ENCODE measurements at places on chromosomes 12 and 14.

GRCh38 chr14:36518586-36519430 is 1.2 kb downstream of the NKX2-1 start:
- no peak for DNase-seq

DNA sequence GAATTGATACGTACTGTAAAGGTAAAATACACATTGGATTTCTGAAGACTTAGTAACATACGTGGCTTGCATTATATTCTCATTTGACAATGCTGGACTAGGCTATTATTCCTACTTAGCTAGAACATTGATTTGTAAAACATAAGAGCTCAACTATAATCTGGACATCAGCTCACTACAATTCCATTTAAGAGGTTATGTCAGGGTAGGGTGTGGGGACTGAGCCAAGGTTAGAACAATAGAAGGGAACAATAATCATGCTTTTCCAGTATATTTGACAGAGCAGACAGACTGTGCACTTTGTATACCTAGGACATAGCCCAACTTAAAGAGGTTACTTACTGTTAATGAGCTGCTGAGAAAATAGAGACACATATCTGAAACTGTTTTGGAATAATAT is 10.8 kb downstream of the ZCRB1 start:
- no peak for DNase-seq

DNA sequence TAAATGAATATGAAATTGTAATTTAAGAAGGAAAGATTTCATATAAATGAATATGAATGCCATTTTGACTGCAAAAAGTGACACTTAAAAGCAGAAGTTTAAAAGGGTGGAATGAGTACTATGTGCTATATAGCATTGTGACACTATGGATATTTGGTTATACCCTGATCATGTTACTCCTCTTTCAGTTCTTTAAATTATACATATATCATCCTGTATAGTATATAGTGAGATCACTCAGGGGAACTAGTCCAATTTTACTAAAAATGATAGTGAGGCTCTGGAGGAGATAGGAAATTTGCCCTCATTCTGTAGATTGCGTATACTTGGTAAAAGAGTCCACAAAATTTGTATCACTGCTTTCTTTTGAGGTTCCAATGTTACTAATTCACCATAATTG is 155.7 kb upstream of the BTG1 start:
- DNase-seq, result no peak

DNA sequence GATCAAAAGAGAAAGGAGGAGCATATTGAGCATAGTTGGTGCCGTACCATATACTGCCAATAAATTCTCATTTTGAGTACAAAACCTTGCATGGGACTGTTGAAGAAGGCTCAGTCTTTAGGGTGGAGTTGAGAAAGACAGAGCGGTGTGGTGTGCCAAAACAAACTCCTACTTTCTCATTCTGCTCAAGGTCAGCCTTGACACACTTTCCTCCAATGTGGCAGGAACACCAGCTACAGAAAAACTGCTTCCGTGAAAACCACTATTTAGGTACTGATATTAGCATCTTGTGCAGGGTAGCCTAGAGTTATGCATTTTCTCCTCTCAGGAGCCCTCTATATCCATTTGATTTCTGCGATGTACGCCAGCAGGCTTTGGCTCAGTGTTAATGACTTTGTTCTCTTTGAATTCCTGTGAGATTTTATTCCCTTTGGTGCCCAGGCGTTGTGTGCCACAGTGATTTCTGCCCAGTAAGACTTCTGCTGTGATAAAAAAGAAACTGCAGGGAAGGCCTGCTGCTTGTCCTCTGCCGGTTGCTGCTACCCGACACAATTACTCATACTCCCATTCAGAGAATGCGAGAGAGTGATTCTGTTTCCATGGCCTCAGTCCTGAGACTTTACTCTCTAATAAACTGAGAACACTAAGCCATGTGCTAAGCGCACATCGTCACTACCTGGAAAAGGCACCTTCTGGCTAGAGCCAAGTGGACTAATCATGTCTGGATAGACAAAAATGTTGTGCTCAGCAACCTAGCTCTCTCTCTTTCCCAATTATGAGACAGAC is 88.3 kb upstream of the MDM1 start:
- DNase-seq, result no peak

- no peak for DNase-seq
Observed at GRCh38 chr12:21566223-21566906, 38.3 kb downstream of the GYS2 start.

DNA sequence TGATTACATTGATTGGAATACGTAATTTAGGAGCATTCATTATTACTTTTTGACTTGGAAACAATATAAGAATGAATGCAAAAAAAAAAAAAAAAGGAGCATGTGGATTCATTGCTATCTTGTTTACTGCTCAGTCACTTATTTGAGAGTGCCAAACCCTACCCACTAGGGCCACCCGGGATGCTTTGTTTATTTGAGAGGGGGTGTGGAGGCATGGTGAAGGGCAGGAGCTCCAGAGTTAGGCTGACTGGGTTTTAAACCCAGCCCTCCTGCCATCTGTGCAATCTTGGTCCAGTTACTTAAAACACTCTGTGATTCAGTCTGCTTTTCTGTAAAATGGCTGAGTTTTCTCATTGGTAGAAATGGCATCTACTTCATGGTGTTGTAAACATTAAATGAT is 195.2 kb downstream of the RAD51B start:
- no peak for DNase-seq

GRCh38 chr12:131370791-131371347 is 340.0 kb upstream of the SFSWAP start:
- DNase-seq, result no peak

DNA sequence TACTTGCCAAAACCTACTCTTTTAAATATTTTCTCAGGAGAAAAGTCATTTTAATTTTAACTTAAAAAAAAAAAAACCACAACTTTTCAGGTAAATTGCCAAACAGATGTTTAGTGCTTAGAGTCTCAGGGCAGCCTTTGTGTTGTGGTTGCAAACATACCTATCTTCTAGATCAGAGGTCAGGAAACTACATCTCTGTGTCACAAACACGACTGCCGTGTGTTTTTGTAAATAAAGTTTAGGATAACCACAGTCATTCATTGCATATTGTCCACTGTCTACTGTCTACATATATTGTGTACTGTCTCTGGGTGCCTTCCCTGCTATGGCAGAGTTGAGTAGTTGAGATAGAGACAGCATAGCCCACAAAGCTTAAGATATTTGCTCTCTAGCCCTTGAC is 48.9 kb downstream of the DYRK2 start:
- DNase-seq, result no peak

DNA sequence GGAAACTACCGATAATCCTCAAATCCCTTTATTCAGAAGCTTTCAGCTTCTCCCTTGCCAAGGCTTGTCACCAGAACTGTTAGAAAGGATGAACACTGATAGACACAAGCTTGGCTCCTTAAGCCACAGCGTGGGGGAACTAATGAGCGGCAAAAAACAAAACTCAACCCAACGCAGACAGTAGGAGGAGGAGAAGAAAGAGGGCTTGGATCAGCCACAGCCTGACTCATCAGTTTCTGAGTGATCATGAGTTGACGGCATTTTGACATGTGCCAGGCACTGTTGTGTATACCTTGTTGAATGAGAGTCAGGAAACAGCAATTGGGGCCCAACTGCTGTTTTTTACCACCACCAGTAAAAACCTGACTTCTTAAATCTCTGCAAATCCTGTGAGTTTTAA is 23.7 kb downstream of the PLXNC1 start:
- DNase-seq, result no peak

DNA sequence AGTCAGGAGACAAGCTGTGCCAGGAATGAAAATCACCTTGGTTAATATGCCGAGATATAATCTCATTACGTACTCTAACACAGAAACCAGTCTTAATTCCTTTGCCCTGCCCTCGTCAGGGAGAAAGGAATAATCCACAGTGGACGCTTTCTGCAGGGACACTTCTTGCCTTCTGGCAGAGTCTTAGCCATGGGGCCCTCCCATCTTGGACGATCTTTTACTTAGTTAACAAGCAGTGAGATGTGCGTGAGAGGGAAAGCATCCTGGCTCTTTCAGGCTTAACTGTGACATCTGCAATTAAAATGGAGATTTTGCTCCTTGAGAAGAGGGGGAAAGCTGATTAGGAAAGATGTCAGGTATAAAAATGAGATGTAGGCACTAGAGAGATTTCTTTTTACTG is 246.4 kb downstream of the TMEM132C start:
- no peak for DNase-seq

DNA sequence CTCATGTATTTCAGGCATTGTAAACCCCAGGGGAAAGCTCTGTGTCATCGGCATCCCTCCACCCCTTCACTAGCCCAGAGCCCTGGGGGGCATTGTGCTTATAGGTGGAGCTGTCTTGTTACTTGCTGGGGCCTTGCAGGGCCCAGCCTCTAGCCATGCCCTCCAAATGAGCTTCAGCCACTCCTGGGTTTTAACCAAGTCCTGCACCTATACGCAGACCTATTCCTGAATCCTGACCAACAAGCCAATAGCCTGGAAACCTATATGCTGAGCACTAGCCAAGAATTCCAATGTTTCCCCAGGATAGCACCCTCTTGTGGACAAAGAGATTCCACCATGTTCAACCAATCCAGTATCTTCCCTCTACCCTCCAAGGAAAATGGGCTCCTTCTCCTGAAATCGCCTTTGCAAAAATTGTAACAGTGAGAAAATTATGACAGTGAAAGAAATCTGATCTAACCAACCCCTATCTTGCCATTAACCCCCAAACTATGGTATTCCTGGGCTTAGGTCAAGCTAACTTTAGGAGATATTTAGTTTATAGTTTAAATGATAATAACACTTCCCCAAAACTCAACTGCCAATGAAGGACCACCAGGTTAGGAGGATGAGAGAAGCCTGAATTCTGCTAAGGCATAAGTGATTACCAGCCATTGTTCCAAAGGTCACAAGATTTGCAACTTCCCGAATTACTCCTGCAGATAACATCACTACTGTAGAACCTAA is 55.5 kb downstream of the TTC7B start:
- DNase-seq, result no peak

- DNase-seq, result no peak
Observed at GRCh38 chr12:70671698-70672097, 34.5 kb upstream of the PTPRB start.

- no peak for DNase-seq
Observed at GRCh38 chr12:109627633-109628032, 54.0 kb downstream of the MVK start.

DNA sequence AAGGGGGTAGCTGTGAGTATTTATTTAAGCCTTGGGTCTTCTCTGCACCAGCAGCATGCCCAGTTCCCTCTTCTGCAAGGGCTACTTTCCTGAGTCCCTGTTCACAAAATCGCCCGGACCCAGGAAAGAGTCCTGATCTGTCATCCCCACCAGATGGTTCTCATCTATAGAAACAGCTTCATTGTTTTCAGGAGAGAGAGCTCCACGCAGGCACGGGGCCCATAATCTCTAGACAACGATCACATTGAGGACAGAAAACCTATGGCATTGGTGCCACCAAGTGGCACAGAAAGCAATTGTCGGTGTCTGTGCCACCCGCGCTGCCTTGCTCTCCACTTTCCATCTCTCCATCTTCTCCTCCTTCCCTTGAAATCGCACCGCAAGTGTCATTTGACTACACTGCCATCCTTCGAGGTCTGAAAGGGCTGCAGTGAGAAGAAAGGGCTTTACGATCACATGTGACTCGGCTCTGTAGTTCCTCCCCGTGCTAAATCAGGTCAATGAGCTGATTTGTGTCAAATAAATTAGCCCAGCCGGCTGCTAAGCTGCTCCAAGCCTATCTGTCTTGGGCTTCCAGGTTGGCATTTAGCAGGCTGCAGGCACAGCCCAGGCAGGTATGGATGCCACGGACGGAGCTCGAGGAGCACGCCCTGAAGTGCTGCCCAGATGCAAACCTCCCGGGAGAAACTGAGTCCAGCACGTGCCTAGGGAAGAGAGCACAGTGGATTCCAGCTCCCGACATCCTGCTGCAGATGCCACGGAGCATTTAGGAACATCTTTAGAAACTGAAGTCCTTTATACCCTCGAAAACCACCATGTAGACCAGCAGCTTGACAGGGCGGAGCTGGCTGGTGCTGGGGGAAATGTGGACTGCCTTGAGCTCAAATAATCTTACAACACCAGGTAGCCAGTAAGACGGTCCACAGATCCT is 28.8 kb downstream of the SPRING1 start:
- peak; percentile 36 for DNase-seq

GRCh38 chr14:55926007-55926406 is 192.2 kb upstream of the PELI2 start:
- no peak for DNase-seq

DNA sequence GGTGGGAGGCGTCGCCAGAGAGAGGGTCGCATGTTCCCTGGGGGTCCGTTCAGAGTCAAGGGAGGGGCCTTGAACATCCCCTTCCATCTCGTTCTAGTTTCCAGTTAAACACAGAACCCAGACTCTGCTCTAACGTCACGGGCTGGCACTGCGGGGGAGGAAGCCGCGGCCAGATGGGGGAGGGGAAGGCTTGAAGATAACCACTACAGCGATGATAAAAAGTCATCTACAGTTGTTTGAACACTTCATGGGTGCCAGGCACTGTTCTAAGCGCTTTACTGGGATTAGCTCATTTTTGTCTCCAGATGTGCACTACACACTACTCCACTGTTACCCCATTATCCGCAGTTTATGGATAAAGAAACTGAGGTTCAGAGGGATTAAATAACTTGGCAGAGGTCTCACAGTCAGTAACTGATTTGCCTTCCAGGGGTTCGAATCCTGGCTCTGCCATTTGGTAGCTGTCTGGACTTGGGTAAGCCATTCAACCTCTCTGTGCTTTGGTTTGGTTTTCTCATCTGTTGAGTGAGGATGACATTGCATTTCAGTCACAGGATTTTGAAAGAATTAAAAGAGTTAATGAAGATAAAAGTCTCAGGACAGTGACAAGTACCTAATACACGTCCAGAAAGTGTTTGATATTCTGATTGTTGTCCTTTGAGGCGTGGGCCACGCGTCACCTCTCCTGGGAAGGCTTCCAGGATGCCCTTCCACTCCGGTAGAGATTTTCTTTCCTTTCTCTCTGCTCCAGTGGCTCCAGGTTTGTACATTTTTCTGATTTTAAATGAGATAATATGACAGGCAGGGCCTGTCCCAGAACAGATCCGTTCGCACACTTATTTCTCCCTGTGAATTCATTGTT is 798 bp upstream of the RASAL1 start:
- DNase-seq, result peak; percentile 51

GRCh38 chr12:90090929-90091651 is 382.5 kb upstream of the ATP2B1 start:
- no peak for DNase-seq

- no peak for DNase-seq
Observed at GRCh38 chr12:56021889-56022497, 1.1 kb downstream of the IKZF4 start.

- DNase-seq, result no peak
Observed at GRCh38 chr12:91538418-91538817, 355.8 kb upstream of the DCN start.

- DNase-seq, result no peak
Observed at GRCh38 chr14:102620413-102620812, 28.0 kb downstream of the RCOR1 start.

DNA sequence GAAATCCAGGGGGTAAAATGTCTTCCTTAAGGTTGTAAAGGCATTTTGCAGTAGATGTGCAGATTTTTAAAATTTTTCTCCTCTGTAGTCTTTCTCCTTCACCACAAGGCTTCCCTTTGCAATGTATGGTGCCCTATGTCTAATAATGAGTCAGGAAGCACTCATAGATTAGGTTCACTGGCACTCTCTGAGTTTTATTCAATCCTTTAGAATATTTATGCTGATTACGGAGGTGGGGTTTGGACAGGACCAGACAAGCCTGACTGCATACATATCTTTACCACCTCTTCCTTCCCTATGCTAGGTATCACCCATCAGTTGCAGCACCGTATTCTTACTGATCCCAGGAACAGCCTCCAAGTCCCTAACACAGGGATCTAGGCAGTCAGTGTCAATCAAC is 99.5 kb downstream of the NEDD1 start:
- DNase-seq, result no peak

- no peak for DNase-seq
Observed at GRCh38 chr12:78269620-78270019, 438.9 kb downstream of the NAV3 start.

GRCh38 chr14:90381011-90381786 is 15.6 kb upstream of the CALM1 start:
- DNase-seq, result no peak

All from activated CD4-positive, alpha-beta T cell treated with anti-CD3 and anti-CD28 coated beads for 1 hour (primary cell).